Dermis microvascular lymphatic vessel endothelial cell (primary cell): ENCODE measurements at places on chromosomes 13 and 19.
A peak's percentile ranks its signal among the peaks of the same experiment; 100 is the strongest.

DNA sequence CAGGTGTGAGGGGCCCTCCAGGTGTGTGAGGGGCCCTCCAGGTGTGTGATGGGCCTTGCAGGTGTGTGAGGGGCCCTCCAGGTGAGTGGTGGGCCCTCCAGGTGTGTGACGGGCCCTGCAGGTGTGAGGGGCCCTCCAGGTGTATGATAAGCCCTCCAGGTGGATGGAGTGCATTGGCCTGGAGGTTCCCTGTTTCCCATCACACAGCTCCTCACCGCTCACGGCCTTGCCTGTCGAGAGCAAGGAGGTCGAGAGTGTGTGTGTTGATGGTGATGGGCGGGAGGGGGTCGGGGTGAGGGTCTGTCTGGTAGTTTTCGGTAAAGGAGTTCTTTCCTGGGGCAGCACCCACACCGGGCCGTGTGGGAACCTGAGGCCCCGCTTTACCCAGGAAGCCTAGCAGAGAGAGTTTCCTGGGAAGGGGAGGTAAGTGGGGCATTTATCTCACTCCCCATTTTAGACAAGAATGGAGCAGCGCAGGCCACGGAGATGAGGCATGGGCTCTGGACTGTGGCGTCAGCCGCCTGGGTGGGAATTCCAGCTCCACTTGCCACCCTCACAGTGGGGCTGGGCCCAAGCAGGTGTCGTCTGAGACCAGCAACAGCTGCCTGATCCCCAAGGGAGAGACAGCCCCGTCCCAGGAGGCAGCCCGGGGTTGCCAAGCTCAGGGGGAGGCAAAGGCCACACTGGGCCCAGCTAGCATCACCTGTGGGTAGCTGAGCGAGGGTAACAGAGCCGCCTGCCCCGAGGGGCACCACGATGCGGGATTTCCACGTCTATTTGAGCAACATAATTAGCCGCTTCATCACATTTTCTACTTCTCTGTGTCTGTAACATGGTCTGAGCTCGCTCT, 10.9 kb upstream of the GAS6 start:
- DNase-seq: no peak

GRCh38 chr13:53250272-53250875, 221.8 kb downstream of the OLFM4 start:
- DNase-seq: peak; percentile 74

GRCh38 chr13:23050126-23050525, 130.7 kb upstream of the SGCG start:
- DNase-seq: no peak

DNA sequence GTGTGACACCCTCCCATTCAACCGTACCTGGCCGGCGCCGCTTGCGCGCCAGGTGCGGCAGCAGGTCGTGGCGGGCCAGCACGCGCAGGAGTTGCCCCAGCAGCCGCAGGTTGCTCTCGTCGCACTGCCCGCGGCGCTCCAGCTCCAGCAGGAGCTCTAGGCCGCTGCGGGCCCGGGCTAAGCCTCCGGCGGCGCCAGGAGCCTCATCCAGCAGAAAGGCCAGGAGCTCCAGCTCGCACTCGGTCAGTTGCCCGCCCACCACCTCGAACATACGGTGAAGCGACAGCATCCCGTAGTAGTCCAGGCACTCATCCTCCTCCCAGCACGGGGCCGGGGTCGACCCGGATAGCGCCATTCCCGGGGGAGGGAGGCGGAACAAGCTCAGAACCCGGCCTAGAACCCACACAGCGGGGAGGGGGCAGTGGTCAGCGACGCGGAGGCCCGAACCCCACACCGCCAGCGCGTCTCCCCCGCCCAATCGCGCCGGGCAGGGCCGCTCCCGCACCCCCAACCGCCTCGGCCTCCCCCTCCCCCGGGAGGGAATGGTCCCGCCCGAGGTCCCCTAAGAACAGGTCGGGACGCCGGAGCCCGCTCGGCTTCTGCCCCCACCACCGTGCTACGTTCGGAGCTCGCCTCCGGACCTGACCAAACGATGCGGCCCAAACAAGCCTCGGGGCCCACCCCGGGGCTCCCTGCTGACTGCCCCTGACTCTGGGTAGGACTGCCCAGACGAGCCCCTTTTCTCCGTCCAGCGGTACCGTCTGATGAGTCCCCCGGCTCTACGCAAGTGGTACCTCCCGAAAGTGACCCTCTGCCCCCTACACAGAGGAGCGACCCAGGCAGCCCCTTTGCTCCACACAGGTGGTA, 591 bp downstream of the DEDD2 start:
- peak; percentile 38 for DNase-seq

GRCh38 chr19:11663181-11663591, 65.9 kb downstream of the ZNF627 start:
- DNase-seq: no peak

- DNase-seq: no peak
Observed at GRCh38 chr13:98534821-98535220, 42.1 kb downstream of the STK24 start.

DNA sequence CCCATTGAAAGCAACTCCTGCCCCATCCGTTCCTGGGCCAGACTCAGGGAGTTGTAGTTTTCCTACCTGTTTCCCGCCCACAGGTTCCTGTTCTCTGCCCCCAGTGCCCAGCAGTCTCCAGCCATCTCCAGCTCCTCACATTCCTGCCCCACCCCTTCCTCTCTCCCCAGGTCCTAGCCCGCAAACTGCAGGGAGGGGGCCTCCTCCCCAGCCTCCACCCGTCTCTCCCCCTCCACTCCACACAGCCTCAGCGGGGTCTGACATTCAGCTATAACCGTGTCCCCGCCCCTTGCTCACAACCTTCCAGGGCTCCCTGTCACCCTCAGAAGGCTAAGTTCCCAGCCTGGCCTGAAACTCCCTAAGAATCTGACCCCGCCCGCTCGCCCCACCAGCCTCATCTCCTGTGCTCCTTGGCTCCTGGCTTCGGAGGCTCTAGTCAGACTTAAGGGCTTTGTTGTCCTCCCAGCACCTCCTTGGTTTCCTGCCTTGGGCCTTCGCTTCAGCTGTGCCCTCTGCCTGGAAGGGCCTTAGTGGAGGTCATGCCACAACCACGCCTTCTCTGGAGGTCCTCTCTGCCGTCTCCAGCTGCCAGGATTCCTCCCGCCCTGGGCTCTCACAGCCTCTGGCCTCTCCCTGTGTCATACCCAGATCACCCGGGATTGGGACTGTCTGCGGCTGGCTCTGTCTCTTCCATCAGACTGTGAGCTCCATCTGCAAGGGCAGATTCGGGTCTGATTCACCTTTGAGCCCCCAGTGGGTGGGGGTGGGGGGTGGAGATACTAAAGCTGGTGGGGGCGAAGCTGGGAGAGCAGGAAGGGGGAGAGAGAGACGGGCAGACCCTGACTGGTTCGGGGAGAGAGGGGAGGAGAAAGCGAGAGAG, 5.1 kb upstream of the SPACA6 start:
- DNase-seq: no peak

DNA sequence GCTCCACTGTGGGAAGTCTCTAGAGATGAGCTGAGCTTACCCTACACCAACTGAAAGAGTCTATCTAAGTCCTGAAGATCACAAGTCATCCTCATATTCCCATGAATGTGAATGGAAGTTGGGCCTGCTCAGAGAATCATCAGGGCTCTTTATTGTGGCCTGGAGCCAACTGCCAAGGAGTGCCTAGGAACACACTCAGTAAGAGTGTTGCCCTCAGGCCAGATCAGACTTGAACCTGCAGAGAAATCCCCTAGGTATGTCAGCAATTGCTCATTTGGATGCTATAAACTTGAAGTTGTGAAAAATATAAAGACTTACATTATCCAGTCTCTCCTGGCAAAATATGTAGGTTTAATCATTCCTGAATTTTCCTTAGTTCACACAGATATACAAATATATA, 1070.2 kb downstream of the EFNB2 start:
- no peak for DNase-seq

GRCh38 chr19:16449330-16449961, 22.3 kb downstream of the EPS15L1 start:
- no peak for DNase-seq

DNA sequence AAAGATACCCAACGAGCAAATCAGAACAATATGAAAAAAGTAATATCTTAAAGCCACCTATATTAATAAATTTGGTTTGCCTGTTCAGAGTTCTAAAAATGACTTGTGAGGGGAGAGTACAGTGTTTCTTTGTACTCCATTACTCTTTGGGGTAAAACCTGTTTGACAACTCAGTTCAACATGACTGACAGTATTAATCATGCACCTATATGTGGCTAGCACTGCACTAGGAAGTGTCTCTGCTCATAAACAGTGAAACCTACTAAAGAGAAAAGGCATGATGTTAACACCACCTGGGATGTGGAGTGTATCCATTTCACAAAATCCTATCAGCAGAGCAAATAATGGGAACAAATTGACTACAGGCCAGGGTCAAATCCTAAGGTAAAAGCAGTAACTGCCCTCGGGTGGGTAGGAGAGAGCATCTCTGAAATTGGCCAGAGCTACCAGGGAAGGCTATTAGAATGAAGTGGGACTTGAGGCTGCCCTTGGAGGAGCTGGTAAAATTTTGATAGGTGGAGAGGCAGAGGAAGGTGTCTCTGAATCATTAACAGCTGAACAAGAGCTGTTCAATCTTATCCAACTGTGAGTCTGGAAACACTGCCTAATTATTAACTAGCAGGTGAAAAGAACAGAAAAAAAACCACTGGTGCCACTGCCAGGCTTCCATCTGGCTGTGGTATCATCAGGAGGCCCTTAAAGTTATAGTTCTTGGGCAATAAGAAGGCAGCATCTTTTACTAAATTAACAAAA, 365.1 kb downstream of the DNAJC15 start:
- no peak for DNase-seq

- DNase-seq: no peak
Observed at GRCh38 chr19:9956956-9957355, 20.6 kb upstream of the OLFM2 start.
